Stimulated activated CD8-positive, alpha-beta memory T cell treated with anti-CD3 and anti-CD28 coated beads, Interleukin-15, amount 100 ng/mL, for 48 hours (primary cell): ENCODE measurements at places on chromosomes 6 and 20.

GRCh38 chr6:91167846-91168245 is 581.0 kb upstream of the MAP3K7 start:
- DNase-seq, result no peak

DNA sequence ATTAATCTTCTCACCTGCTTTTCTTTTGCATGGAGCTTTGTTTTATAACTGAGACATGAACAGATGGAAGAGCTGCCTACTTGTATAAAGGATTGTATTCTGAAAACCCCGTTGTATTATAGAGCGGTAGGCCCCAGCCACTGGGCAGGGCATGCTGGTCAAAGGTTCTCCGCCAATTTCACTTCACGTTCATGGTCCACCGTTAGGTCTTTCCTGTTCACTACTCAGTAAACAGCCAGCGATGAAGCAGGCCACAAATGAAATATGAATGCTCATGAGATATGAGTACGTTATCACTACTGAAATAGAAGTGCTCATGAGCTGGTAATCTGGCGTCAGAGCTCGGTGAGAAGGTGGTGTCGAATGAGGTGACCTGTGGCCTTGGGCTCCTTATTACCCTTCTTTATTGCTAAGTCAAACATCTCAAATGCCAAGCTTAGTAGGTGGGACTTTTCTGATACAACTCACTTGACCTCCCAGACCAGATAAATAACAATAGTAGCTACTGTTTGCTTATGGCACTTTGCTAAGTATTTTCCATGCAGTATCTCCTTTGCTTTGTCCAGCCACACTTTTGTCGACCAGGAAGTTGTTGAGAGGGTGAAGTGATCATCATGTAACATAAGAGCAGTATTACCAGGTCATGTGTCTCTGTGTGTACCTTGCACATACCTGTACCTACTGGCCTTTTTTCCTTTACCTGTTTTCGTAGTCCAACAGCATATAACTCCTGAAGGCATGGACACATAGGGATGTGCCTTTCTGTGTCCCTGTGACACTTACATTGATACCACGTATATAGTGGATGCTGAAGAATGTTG is 16.7 kb downstream of the EDN3 start:
- no peak for DNase-seq

- no peak for DNase-seq
These were observed 154.9 kb upstream of the FERMT1 start for GRCh38 chr20:6277661-6278240.

GRCh38 chr20:407953-408842 is at the start of gene RBCK1:
TSS of gene RBCK1 (plus strand) at chr20:408299. CDS start at chr20:408758, 459 bp downstream.
- peak; percentile 80 for DNase-seq

DNA sequence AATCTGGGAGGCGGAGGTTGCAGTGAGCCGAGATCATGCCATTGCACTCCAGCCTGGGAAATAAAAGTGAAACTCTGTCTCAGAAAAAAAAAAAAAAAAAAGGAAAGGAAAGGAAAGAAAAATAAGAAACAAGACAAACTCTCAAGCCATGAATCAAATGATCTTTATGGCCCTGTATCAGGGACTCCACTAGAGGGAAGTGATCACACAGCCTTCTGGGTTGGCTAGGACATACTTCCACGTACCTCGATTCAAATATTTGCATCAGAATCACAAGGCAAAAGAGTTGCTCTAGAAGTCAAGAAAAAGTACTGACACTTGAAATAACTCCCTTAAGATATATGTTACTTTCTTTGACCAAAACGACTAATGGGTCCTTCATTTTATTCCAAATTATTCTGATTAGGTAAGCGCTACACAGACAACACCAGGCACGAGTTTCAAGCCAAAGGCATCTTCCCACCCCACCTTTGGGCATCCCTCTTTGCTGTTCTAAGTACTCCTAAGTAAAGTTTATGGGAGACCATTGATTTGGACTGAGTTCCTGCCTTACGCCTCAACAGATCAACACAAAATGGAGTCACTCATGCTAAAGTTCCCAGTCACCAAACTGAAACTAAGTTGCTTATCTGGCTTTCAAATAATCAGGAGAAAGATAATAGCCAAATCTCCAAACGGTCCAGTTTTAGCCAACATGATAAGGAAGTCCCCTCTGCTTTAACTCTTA is 77.5 kb upstream of the NT5E start:
- no peak for DNase-seq

GRCh38 chr20:20211274-20211987 is 156.5 kb upstream of the INSM1 start:
- DNase-seq, result no peak

DNA sequence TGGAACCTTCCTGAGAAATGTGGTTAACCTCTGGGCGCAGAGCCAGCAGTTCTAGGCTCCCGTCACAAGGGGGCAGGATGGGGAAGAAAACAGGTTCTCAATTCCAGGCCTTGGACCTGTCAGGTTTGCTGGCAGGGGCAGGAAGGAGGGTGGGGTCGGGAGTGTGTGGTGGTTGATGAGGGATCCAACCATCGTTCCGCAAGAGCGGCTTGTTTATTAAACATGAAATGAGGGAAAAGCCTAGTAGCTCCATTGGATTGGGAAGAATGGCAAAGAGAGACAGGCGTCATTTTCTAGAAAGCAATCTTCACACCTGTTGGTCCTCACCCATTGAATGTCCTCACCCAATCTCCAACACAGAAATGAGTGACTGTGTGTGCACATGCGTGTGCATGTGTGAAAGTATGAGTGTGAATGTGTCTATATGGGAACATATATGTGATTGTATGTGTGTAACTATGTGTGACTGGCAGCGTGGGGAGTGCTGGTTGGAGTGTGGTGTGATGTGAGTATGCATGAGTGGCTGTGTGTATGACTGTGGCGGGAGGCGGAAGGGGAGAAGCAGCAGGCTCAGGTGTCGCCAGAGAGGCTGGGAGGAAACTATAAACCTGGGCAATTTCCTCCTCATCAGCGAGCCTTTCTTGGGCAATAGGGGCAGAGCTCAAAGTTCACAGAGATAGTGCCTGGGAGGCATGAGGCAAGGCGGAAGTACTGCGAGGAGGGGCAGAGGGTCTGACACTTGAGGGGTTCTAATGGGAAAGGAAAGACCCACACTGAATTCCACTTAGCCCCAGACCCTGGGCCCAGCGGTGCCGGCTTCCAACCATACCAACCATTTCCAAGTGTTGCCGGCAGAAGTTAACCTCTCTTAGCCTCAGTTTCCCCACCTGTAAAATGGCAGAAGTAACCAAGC is 29.6 kb downstream of the SRSF3 start:
- peak; percentile 48 for DNase-seq

GRCh38 chr6:122553697-122554096 is 56.5 kb upstream of the PKIB start:
- DNase-seq, result no peak

DNA sequence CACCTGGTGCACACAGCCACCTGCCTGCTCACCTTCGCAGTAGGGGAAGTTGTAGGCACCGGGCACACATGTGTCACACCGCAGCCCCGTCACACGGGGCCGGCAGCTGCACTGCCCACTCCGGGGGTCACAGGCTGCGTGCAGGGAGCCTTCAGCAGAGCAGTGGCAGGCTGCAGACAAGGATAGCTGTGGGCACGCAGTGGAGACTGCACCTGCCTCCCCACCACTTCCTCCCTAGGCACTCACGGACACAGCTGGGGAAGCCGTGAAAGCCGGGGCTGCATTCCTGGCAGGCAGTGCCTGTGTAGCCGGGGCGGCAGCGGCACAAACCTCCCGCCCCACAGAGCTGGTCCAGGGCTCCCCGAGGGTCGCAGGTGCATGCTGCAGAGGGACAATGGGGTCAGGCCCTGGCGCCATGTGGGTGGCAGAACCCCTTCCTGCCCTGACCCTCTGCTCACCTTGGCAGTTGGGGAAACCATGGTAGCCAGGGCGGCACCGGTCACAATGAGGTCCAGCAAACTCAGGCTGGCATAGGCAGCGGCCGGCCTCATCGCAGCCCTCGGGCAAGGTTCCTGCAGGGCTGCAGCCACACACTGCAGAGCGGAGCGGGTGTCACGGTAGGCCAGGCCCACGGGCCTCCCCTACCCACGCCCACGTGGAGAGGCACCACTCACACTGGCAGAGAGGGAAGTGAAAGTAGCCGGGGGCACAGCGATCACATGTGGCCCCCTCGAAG is 29.4 kb downstream of the LAMA5 start:
- DNase-seq, result no peak

DNA sequence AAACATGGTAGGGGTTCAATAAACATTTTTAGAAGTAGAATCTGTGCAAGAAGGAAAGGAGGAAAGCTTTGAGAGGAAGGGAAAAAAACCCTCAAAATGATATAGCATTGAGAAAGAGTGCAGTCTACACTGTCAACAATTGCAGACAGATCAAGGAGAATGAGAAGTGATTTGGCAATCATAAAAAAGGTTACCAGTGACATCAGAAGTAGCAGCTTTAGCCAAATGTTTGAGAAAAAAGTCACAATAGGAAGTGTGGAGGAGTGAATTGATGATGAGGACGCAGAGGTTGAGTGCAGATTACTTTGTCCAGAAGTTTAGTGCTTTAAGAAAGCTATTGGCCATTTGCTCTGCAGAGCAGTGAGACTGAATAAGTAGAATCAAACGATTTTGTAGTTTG is 155.0 kb downstream of the GJA1 start:
- no peak for DNase-seq

DNA sequence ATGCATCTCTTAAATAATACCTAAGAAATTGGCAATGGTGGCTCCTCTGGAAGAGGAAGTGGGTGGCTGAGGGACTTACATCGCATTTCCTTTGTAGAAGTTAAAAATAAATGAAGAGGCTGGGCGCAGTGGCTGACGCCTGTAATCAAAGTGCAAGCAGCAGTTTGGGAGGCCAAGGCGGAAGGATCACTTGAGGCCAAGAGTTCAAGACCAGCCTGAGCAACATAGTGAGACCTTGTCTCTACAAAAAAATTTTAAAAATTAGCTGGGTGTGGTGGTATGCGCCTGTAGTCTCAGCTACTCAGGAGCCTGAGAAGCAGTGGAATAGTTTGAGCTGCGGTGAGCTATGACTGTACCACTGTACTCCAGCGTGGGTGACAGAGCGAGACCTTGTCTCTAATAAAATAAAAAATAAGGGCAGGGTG is 12.2 kb upstream of the NCOA3 start:
- DNase-seq, result no peak

DNA sequence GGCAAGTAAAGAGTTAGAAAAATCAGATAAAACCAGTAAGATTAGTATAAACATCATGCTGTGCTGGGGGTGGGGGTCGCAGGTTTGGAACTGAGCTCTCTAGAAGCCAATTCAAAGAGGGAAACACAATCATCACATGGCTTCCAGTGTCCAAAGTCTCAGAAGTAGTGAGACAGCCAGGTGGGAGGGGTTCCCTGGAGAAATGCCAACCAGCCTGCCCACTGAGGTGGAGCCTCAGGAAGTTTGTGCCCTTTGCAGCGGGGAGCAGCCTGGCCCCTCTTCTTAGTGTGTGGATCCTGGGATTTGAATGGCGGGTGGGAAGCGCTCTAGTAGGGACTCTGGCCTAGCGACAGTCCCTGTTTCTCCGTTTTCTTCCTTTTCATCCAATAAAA is 21.4 kb downstream of the C6orf15 start:
- no peak for DNase-seq

DNA sequence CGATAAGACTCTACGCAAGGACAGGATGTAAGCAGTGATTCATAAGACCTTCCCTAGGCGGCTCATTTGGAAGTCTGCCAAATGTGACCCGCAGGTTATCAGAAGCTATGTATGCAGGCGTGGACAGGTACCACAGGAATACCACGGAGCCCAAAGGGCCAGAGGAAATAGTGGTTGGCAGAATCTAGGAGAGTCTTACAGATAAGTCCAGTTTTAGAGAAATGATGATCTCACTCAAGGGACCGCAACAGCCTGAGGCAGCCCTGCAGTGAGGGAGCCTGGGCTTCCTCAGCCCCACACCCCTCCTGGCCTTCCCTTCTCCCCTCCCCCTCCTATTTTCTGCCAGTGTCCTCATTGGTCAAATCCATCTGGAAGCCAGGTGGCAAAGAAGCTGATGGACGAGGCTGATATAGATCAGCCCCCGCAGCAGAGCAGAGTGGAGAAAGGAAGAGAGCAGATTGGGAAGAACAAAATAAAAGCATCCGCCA is 110.6 kb downstream of the FNDC1 start:
- no peak for DNase-seq

- no peak for DNase-seq
These were observed 265.0 kb upstream of the MARCKS start for GRCh38 chr6:113591896-113592827.

GRCh38 chr6:101386982-101387381 is 6.5 kb upstream of the GRIK2 start:
- no peak for DNase-seq

GRCh38 chr6:127436578-127437110 is 22.5 kb downstream of the KIAA0408 start:
- DNase-seq, result no peak

DNA sequence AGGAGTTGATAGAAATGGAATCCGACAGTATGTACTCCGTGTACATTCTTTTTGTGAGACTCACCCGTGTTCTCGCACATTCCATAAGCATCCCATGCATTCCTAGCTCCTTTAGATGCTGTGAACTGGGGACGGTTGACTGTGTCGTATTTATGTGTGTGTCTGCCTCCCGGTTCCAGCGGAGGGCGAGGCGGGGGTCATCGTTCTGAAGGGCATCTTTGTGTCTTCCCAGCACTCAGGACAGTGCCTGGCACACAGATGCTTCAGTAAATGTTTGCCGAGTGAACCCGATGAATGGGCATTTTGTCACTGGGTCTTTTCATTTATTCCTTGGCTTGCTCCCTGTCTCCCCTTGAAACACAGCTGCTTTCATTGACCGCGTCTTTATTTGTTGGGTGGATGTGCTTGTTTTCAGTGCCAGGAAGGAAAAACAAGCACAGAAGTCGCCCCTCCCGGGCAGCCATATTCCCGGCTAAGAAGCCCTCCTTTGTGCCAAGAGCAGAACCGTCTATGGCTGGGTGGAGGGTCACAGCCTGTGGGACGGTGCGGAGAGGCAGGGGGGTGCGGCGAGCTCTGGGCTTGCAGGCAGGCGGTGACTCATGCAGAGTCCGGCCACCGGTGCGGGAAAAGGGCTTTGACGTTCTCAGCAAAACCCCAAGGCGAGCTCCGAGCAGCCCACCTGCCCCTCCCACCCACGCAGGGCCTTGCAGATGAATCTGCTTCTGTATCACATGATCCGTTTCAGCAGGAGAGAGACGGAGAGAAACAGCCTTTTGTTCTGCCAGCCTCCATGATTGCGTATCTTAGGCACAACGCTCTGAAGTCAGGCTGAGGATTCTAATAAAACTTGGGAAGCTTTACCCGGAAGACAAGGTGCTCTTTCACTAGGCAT is 11.2 kb upstream of the PSMG4 start:
- DNase-seq, result no peak

GRCh38 chr6:70680396-70680795 is 12.7 kb downstream of the SMAP1 start:
- DNase-seq, result no peak

GRCh38 chr20:41308290-41308711 is 9.2 kb downstream of the ZHX3 start:
- DNase-seq, result no peak

- no peak for DNase-seq
These were observed 39.4 kb downstream of the YTHDF1 start for GRCh38 chr20:63176427-63177133.
